ENCODE measurements at places on chromosomes 2 and 18. TPM values are rescaled to one million over a fixed set of nuclear protein-coding genes. Genes with fewer than 3 reads are reported as not detected.

TTN gene
- 3.3 TPM for total RNA-seq

RELCH gene
- total RNA-seq = 42.7 TPM

CHMP1B gene
- total RNA-seq = 48.3 TPM

ACMSD gene
- not detected for total RNA-seq

RESP18 gene
- total RNA-seq = not detected

VWA3B gene
- total RNA-seq = not detected

ALPG gene
- not detected for total RNA-seq

SERPINE2 gene
- 2.0 TPM for total RNA-seq

PDCD1 gene
- not detected for total RNA-seq

IAH1 gene
- total RNA-seq = 38.9 TPM

IL1F10 gene
- total RNA-seq = not detected

UPP2 gene
- total RNA-seq = not detected

CROCC2 gene
- total RNA-seq = not detected

TRIM54 gene
- 0.33 TPM for total RNA-seq

ASXL3 gene
- total RNA-seq = 0.57 TPM

MYL1 gene
- total RNA-seq = not detected

REG3G gene
- total RNA-seq = not detected

NOSTRIN gene
- 0.65 TPM for total RNA-seq

GAL3ST2 gene
- total RNA-seq = not detected

C18orf63 gene
- not detected for total RNA-seq

SNX17 gene
- total RNA-seq = 112 TPM

ALLC gene
- not detected for total RNA-seq

ASB18 gene
- not detected for total RNA-seq

TRIP12 gene
- total RNA-seq = 287 TPM

LYPD1 gene
- total RNA-seq = 1.9 TPM

UGT1A1 gene
- total RNA-seq = not detected

IL36RN gene
- not detected for total RNA-seq

ANKMY1 gene
- total RNA-seq = 9.4 TPM

GAREM1 gene
- total RNA-seq = 0.65 TPM

CLEC4F gene
- total RNA-seq = not detected

KRTCAP3 gene
- not detected for total RNA-seq

CCDC68 gene
- 1.6 TPM for total RNA-seq

DNAJC5G gene
- 0.98 TPM for total RNA-seq

CFC1 gene
- total RNA-seq = not detected

KIDINS220 gene
- total RNA-seq = 73.7 TPM

CRYGD gene
- total RNA-seq = not detected
